ENCODE measurements at places on chromosomes 6 and 20.

GRCh38 chr6:18464176-18464575 is 77.0 kb downstream of the RNF144B start:
- no peak for ATAC-seq

DNA sequence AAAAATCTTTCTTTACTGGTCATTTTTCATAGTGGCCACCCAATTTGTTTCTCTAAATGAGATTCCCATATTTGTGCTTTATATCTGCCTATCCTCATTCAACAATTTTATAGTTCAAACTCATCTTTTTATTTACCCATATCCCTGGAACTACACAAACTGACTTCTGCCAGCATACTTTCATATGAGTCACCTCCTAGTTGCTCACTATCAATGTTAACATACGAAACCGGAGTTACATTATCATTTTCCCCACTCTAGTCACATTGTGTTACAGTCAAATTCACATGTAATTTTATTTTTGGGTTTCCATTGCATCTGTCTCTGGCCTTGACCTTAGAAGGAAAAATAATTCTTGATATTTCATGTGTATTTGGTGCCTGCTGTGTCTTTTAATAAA is 499.4 kb downstream of the MAFB start:
- ATAC-seq: no peak

DNA sequence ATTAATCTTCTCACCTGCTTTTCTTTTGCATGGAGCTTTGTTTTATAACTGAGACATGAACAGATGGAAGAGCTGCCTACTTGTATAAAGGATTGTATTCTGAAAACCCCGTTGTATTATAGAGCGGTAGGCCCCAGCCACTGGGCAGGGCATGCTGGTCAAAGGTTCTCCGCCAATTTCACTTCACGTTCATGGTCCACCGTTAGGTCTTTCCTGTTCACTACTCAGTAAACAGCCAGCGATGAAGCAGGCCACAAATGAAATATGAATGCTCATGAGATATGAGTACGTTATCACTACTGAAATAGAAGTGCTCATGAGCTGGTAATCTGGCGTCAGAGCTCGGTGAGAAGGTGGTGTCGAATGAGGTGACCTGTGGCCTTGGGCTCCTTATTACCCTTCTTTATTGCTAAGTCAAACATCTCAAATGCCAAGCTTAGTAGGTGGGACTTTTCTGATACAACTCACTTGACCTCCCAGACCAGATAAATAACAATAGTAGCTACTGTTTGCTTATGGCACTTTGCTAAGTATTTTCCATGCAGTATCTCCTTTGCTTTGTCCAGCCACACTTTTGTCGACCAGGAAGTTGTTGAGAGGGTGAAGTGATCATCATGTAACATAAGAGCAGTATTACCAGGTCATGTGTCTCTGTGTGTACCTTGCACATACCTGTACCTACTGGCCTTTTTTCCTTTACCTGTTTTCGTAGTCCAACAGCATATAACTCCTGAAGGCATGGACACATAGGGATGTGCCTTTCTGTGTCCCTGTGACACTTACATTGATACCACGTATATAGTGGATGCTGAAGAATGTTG is 16.7 kb downstream of the EDN3 start:
- ATAC-seq: no peak

GRCh38 chr6:167492100-167492449 is 167.2 kb downstream of the TTLL2 start:
- ATAC-seq: no peak

DNA sequence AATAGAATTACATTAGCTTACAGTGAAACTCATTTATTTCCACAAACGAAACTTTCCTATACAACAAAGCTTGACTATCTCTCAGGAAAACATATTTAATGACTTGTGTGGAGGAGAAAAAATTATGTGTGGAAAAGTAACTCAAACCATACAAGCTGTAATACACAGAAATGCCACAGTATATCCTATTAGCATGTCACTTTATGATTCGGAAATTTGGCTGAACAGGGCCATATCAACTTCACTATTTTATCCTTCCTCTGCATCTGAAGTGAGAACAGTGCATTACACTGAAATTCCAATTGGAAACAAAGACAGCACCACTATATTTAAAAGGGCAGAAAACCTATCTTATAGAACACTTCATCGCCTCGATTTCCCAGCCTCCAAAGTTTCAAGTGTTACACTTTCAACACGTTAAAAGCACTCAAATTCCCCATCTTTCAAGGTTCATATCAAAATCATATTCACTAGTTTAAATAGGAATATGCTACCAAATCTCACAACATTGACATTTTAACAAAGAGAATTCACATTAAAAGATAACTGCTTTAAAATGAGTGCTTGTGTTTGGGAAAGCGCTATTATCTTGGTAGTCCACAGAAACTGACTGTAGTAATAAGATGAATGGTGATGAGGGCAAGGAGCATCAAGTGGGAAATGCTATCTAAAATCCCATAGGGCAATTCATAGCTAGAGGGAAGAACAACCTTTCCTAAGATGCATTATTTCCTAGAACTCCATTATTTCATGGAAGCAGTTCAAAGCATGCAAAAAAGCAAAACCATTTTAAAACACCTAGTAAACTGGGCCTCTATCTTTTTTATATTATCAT is 1.8 kb downstream of the REV3L start:
- ATAC-seq: no peak

- ATAC-seq: no peak
Measured at GRCh38 chr6:151900256-151900655, 92.8 kb downstream of the ESR1 start.

DNA sequence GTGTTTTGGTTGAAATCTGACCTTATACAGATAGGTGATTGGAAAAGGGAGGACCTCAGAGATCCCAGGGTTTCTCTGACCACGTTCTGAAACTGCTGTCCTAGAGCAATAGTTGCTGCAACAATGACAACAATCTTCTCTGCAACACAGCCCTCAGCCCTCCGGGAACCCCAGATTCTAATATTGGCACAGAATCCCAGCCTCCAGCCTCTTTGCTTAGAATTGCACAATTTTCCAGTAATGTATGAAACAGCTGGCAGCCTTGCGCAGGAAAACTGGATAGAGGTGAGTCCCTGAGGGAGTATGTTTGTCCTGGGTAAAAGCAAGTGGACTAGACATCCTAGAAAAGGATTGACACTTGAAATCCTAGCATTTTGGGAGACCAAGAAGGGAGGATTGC is 30.4 kb upstream of the PNRC1 start:
- ATAC-seq: peak; percentile 77

DNA sequence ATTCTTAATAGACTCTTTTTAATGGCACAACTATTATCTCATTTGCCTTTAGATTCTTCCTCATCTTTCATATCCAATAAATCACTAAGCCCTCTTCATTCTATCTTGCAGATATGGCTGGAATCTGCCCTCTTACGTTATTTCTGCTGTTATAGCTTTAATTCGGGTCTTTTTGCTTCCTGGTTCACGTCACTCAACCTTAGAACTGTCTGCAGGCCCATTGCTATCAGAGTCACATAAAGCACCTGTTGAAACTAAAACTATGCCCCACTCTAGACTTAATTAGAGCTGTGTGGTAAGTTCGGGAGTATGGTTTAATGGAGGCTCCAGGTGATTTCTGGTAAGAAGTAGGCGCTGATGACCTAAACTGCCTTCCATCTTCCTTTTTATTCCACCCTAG is 988 bp downstream of the QRSL1 start:
- ATAC-seq: no peak

GRCh38 chr6:85016726-85017125 is 252.3 kb upstream of the TBX18 start:
- ATAC-seq: no peak

GRCh38 chr6:22150368-22151035 is 146.3 kb downstream of the PRL start:
- no peak for ATAC-seq

- peak; percentile 15 for ATAC-seq
Measured at GRCh38 chr6:168387426-168387825, 53.6 kb upstream of the SMOC2 start.

DNA sequence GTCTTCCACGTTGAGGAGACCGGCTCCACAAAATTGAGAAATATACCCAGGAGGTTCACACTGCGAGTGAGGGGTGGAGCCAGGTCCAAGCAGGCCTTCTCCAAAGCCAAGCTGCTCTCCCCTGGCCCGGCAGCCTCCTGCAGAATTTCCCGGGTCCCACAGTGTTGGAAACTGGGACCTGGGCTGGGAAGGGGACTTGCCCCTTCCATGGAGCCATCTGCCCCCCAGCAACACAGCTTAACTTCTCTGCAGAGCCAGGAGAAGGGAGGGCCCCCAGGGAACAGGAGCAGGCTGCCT is 35.4 kb downstream of the MDFI start:
- no peak for ATAC-seq

GRCh38 chr6:167697316-167697715 is 129.4 kb upstream of the AFDN start:
- peak; percentile 83 for ATAC-seq

DNA sequence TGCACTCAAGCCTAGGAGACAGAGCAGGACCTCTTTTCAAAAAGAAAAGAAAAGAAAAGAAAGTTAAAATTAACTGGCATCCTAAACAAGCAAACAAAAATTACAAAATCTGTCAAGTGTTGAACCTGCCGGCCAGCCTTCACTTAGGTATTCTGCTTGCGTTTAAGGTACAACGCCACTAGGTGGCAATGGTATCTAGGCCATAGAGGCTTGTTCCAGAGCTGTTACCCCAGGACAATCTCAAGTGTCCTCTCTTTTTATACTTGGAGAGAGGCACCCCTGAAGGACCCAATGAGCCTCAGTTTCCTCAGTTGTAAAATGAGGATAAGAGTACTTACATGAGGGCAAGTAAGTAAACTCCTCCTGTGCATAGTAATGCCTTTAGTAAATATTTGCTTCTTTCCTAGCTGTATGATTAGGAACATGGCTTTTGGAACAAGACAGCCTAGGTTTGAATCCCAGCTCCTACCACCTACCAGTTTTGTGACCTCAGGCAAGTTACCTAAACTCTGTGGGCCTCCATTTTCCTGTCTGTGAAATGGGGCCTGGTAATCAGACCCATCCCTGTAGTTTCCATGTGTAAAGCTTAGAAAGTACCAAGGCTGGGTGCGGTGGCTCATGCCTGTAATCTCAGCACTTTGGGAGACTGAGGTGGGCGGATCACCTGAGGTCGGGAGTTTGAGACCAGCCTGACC is 5.8 kb upstream of the PACSIN1 start:
- no peak for ATAC-seq

DNA sequence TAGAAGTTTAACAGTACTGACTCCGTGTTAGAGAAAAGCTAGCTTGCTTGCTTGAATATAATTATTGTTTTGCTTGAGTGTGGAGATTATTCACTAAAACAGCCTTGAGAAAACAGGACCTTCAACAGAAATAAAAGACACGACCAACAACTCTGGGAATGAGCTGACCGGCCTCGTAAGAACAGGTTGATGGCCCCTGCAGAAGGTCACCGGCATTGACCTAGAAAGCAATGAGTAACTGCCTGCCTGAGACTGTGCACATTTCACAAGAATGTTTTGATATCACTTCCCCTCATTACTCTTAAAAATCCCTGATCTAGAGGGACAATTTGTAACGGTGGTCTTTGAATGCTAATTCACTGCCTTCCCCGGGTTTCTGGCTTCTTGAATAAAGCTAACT is 49.4 kb downstream of the SEL1L2 start:
- no peak for ATAC-seq

GRCh38 chr6:32603888-32604287 is 14.2 kb upstream of the HLA-DRB1 start:
- no peak for ATAC-seq

GRCh38 chr20:12673352-12673751 is 335.4 kb upstream of the SPTLC3 start:
- no peak for ATAC-seq

DNA sequence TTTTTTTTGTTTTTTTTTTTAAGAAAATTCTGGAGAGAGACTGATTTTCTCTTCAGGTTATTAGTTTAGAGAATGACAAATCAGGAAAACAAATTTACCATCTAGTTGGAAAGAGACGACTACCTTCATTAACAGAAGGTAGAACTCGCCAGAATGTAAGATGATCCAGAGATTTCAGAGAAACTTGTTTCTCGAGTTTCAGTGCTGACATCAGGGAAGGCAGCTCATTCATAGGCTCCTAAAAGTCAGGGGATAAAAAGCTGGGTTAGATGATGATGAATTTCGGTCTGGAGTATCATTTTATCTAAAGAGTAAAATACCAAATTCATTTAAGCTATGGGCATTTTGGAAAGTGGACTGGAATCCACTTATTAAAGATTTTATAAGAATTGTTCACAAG is 27.9 kb downstream of the ZNF334 start:
- ATAC-seq: no peak

GRCh38 chr6:151229401-151230276 is 10.1 kb upstream of the AKAP12 start:
- ATAC-seq: no peak

- ATAC-seq: peak; percentile 90
Measured at GRCh38 chr6:127115084-127115655, 3.3 kb upstream of the RSPO3 start.

GRCh38 chr20:25480797-25481196 is 73.3 kb downstream of the GINS1 start:
- ATAC-seq: no peak

DNA sequence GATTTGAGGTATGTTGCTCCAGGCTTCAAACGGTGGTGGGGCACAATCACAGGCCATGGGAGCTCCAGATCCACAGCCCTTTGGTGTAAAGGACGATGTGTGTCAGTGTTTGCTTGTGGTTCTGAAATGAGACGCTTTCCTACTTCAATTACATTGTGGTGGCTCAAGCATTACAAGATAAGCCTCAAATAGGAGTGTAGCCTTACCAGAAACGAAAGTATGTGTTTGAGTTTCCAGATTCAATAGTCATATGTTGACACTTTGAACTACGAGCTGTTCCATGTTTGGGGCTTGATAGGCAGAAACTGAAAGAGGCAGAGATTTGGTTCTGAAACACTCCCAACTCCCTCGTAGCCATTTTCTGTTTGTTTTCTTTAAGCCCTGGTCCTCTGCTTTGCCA is 187.1 kb downstream of the MYLK4 start:
- ATAC-seq: no peak

- no peak for ATAC-seq
Measured at GRCh38 chr6:43171707-43172103, 636 bp downstream of the SRF start.

GRCh38 chr20:39849171-39849570 is 839.9 kb downstream of the MAFB start:
- ATAC-seq: no peak

DNA sequence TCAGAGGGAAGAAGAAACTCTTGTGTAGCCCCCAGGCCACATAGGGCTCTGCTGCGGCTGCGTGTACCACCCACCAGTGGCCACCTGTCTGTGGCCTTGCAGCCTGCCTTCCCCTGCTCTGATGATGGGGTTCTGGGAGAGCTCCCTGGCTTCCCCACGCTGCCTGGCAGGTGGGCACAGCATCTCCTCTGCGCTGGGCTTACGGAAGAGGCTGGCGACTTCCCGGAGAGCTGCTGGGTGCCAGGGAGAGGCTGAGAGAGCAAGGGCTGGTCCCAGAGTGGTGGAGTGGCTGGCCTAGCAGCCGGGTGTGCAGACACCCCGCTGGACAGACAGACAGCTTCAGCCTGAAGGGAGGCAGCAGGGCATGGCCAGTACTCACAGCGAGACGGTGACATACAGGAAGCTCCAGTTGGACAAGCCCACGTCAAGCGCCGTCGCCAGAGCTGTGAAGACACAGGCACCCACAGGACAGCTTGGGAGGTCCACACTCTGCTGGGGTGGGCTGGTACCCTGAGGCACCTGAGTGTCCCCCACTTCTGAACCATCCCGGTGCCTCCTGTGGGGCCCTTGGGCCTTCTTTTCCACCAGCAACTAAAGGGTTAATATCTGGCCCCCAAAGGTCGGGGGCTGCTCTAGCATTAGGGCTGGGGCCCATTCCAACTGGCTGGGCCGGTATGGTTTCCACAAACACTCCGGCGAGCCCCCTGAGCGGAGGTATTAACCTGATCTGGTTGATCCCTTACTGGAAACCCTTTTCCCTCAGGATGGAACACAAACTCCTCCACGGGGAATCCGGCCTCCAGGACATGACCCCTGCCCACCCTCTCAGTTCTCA is 48.1 kb upstream of the CDH22 start:
- no peak for ATAC-seq

Measured in motor neuron (in vitro differentiated cells).